CD14-positive monocyte (primary cell): ENCODE measurements at places on chromosomes 2 and 18.

DNA sequence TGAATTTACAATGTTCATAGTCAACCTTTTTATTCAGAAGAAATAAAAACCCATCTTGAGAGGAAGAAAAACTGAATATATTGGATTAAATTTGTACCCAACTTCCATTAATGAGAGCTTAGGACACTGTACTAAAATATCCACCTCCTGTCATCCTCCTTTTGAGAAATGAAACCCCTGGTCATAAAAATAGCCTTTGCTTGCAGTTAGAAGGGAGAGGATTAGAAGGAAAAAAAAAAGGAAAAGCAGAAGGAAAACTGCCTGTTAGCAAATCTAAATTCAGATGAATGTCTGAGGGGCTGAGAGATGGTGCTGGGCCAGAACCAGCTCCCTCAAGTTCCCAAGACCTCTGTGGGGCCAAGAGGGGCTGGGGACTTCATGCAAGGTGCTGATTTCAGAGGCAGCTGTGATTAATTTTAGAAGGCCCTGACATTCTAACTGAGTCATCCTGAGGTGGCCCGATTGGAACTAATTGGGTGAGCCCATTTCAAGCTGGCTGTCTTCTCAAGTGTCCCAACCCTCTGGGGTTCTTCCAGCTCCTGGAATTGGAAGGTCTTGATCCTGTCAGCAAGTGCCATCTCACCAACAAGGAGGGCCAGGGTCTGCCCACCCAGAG, 38.4 kb upstream of the BIN1 start:
- no peaks in the 10 kb centered on the region for H3K36me3 ChIP-seq
- H3K4me1 ChIP-seq = peaks cover 7% of the 10 kb centered on the region
- H3K4me3 ChIP-seq = no peak overlapping the region
- no peak for DNase-seq
- H3K27me3 ChIP-seq = no peaks in the 10 kb centered on the region

GRCh38 chr2:120820953-120821279, 85.2 kb downstream of the GLI2 start:
- no peaks in the 10 kb centered on the region for H3K36me3 ChIP-seq
- no peak for DNase-seq
- no peak overlapping the region for H3K27ac ChIP-seq
- H3K4me3 ChIP-seq = no peak overlapping the region
- H3K4me1 ChIP-seq = no peaks in the 10 kb centered on the region

GRCh38 chr2:169980001-169980400, 152.7 kb downstream of the UBR3 start:
- H3K27ac ChIP-seq = no peak overlapping the region
- H3K36me3 ChIP-seq = peaks cover 2% of the 10 kb centered on the region
- H3K4me1 ChIP-seq = peaks cover 11% of the 10 kb centered on the region
- no peaks in the 10 kb centered on the region for H3K27me3 ChIP-seq
- no peak overlapping the region for H3K4me3 ChIP-seq
- DNase-seq = no peak

DNA sequence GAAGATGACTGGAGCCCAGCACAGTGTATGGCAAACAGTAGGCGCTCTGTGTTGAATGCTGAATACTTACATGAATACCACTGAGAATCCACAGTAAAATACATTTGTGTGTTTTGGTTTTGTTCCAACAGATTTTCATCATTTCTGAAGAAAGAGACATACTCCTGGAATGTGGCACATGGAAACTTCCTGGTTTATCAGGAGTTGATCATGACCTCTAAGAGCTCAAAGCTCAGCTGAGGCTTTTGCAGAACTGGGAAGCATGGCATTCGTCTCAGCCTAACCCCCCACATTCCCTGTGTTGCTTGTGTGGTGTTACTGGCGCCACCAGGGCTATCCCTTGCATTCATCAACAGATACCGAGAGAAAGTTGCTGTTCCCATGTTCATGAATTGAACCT, 316.9 kb upstream of the REV1 start:
- H3K4me1 ChIP-seq = peaks cover 15% of the 10 kb centered on the region
- no peaks in the 10 kb centered on the region for H3K36me3 ChIP-seq
- no peak for DNase-seq
- no peak overlapping the region for H3K4me3 ChIP-seq

DNA sequence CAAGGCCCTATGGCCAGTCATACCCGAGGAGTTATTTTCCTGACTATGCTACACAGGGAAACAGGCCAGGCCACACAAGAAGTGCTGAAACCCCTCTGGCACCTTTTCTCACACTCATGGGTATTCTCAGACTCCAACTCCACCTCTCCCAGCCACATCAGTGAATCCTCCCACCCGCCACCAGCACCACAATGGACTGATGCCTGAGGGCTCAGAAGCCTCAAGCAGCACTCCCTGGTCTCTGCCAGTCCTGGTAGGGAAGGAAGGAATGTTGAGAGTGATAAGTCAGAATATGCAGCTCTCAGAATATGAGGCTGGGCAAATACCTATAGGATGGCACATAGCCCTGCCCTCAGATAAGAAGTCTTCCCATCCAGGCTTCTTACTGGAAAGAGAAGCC, 391.1 kb downstream of the ALK start:
- no peaks in the 10 kb centered on the region for H3K27me3 ChIP-seq
- DNase-seq = no peak
- no peak overlapping the region for H3K4me3 ChIP-seq

DNA sequence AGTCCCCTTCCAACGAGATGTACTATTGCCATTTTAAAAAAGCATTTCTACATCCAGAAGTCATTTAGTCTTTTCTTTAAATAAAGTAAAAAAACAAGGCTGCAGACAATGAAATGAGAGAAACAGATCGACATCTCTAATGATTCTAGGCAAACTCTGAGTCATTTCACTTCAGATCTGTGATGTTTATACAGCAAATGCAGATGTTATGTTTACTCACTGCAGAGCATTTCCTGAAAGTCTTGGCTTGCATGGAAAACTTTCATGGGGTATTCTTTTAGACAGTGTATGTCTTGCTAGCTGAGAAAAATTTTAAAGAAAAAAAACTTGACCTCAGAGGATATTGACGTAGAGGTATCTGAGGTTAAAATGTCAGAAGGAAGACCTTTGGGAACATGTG, 797.4 kb downstream of the CNTNAP5 start:
- H3K4me1 ChIP-seq = no peaks in the 10 kb centered on the region
- no peak overlapping the region for H3K4me3 ChIP-seq
- no peaks in the 10 kb centered on the region for H3K36me3 ChIP-seq
- no peak for DNase-seq
